Anterior cingulate cortex (tissue), 58 donors: ENCODE measurements at places on chromosomes 11 and 22.

DNA sequence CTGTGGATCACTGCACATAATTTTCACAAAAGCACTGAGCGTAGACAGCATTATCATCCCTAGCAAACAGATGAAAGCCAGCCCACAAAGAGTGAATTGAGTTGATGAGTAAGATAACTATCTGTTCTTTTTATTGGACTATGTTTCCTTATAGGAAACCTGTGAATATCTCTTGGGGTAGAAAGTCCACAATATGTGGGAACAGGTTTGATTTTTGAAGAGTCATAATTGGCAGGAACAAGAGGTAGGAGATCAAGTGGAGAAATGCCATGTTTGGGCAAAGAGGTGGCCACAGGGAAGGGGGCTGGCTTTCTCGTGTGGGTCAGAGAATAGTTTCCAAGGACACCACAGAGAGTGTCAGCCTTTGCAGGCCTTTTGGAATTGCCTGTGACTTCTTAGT lies 23.9 kb downstream of the OR51E2 start:
- no peak for DNase-seq

DNA sequence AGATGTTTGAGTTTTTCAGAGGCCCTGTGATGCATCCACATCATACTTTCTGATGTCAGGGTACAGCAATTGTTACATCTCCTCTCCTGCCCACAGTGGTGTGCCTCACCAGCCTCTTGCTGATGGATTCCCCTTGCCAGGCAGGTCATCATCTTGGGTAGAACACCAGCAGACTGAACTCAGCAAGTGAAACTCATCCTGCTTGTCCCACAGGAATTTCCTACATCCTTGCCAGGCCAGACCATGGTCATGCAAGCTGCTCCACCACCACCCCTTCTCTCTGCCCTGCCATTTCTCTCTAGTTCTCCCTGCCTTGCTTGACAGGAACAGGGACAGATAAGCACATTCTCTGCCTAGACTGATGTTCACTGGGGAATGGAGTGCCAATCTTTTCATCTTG lies 85.9 kb downstream of the PAX6 start:
- no peak for DNase-seq

DNA sequence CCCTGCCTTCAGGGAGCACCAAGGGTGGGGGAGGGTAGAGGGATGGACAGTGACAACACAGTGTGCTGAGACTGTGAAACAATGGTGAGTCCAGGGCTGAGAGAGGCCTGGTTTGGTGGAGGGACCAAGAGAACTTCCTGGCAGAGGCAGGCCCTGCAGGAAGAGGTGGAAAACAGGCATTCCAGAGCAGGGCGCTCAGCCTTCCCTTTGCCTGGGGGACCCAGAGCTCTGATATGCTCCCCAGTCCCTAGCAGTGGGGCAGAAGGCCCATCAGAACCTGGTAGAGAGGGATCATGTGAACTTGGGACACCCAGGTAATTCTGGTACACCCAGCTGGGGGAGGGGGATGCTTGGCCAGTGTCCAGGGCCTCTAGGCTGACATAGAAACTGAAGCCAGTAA lies 17.2 kb upstream of the UVRAG start:
- DNase-seq = no peak

GRCh38 chr11:46234311-46234710 lies 43.2 kb upstream of the CREB3L1 start:
- no peak for DNase-seq

- DNase-seq = no peak
These were observed 191.2 kb downstream of the CWF19L2 start for GRCh38 chr11:107266455-107266854.

- DNase-seq = no peak
These were observed 112.6 kb downstream of the ARL14EP start for GRCh38 chr11:30435488-30435887.

DNA sequence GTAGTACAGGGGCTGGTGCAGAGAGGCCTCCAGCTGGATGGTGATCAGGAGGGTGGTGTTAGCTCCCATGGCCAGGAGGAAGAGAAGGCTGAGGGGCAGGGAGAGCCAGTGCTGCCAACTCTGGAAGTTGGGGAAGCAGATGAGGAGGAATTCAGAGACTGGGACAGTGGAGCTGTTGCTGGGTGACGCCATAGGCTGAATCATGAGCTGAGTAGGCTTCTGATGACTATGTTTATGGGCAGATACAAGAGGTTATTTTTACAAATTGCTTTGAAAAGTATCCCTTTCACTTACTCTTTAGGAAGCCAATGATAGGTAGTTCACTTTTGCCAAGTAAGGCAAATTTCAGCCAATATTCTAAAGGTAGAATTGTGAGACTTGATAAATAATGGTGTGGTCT lies 3.1 kb downstream of the OR56A1 start:
- no peak for DNase-seq

DNA sequence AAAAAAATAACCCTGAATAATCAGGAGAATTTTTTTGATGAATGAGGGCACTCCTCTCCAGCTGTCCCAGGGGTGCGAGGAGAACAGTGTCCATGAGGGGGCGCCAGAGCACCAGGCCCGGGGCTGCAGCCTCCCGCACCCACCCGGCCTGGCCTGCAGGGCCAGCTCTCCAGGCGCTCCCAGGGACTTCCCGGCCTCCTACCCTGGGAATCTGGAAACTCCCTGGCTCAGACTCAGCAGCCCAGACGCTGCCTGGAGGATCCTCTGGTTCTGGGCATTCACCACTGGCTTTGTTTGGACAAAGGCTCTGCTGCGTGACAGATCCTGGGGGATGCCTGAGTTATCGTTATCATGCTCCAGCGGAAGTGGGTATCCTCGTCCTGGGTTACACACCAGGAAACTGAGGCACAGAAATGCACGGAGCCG lies 31.0 kb downstream of the MCM5 start:
- DNase-seq = peak; percentile 70

- DNase-seq = no peak
These were observed 29.8 kb downstream of the MTMR3 start for GRCh38 chr22:29912605-29913398.

DNA sequence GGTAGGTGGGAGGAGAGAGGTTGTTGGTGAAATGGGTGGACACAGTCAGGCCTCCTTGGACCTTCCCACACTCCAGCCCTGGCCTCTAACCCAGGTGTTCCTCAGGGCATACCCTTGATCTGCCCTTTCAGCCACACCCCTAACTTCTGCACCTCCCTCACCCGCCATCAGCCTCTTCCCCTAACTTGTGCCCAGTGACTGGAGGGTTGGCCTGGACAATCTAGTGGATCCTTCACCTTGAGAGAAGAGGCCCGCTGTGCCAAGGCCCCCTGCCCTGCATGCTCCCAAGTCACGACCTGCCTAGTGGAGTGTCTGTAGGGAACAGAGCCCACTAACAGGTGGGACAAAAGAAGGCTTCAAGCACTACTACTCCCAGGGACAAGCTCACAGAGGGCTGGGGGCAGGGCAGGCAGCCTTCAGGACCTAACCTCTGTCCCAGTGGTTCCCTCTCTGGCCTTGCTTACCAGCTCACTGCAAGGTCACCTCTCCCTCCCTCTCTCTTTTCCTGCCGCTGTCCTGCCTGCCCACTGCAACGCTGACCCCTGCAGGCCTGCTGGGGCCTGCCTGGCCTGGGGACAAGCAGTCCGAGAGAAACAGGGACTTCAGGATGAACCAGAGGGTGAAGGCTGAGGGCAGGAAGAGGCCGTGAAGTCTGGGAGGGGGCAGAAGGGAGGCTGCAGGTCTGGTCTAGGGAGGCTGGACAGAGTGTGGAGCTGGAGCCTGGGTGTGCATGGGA lies 3.3 kb downstream of the SYT7 start:
- DNase-seq = no peak

GRCh38 chr22:24894220-24894975 lies 52.1 kb downstream of the LHFPL7 start:
- no peak for DNase-seq

- DNase-seq = no peak
These were observed 20.2 kb upstream of the OR10A5 start for GRCh38 chr11:6825231-6825744.

DNA sequence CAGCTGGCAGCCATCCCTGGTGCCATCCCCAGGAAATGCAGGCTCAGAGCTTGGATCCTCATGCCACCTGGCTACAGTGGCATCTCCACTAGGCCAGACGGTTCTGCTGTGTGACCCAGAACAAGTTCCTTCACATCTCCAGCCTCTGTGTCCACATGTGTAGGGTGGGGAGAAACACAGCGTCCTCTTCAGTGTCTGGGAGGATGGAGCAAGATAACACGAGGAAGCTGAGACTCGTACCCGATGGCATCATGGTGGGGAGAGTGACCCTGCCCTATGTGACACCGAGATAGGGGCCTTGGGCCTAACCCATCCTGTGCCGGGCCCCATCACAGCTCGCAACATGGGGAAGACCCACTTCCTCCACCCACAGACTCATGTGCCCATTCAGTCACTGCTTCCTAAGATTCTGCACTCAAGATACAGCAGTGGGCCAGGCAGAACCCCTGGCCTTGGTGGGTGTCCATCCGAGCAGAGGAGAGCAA lies 78.5 kb downstream of the MORC2 start:
- DNase-seq = no peak

DNA sequence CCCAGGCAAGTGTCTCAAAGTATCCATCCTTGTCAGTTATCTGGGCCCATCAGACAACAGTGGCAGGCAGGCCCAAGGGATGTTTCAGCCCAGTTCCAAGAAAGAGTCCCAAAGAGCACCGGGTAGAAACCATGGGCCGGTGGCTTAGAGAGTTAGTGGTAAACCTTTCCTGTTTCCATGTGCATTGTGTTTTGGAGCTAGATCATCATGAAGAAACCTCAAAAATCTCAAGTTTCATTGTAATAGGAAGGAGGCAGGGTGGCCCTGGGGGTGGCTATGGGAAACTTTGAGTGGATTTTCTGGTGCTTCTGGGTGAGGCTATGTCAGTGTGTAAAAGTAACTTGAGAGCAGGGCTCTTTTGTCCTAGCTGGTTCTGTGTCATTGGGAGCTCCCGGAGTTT lies 68.1 kb downstream of the UBASH3B start:
- DNase-seq = no peak

DNA sequence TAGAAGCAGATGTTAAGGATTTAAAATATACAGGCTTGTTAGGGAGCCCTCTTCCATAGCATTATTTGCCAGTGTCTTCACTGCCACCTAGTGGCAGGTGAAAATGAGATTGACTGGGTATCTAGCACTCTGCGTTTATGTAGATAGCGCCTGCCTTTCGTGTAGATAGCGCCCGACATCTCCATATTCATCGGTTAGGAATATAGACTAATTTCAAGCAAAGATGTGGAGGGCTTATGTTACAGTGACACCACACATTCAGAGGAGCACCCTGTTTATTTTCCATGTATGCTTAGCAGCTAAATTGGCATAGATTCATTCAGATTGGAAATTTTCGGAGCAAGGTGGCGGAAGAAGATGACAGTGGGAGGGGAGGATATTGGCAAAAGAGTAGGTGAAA lies 72.0 kb downstream of the SLC5A12 start:
- peak; percentile 1 for DNase-seq

DNA sequence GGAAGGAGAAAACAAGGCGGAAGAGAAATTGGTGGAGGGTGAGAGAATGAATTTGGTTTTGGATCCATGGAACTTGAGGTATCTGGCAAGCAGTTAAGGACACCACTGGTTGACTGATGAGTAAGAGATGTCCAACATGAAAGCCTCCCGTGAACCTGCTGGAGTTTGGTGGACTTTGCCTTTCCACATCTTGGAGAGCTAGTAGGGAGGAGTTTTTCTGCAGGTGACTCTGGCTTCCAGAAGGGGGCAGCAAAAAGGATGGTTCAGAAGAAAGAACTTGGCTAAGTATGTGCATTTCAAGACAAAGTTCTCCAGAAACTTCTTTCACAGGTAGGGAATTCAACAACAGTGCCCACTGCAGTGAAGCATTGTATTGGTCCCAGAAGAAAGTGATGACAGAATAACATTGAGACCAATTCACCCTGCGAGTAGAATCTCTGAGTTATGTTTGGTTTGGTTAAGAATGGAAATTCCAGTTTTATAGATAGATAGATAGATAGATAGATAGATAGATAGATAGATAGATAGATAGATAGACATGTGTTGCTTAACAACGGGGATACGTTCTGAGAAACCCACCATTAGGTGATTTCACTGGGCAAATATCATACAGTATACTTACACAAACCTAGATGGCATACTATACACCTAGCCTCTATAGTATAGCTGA lies 28.5 kb downstream of the DCDC1 start:
- no peak for DNase-seq

GRCh38 chr11:123072762-123073161 lies 10.8 kb upstream of the HSPA8 start:
- DNase-seq = no peak

- no peak for DNase-seq
These were observed 175.1 kb downstream of the CEP164 start for GRCh38 chr11:117502779-117503100.

DNA sequence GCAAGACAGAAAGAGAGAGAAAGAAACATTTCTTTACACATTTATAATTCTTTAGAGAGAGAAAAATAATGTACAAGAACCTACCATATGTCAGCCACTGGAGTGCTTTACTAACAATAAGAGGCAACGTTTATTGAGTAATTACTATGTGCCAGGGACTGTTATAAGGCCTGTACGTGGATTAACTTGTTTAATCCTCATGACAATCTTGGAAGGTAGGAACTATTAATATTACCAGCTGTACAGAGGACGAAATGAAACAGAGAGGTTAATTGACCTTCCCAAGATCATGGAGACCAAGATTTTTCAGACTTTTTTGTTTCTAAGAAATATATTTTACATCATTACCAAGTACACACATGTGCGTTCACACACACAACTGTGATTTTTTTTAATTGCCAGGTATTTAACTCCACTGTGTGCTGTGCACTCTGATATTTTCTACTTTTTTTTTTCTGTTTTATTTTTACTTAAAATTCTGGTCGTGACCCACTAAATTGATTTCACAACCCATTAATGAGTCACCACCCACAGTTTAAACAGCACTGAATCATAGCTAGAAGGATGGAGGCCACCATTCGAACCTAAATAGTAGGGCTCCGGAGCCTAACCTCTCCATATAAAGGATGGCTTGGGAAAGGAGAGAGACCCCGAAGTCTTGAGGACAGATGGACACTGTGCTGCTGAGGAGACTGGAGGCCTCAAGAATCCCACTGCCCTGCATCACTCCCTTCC lies 21.4 kb downstream of the CREB3L1 start:
- DNase-seq = no peak

GRCh38 chr22:19068784-19069271 lies 53.4 kb downstream of the DGCR2 start:
- no peak for DNase-seq

GRCh38 chr11:112826026-112826425 lies 135.2 kb upstream of the NCAM1 start:
- no peak for DNase-seq

DNA sequence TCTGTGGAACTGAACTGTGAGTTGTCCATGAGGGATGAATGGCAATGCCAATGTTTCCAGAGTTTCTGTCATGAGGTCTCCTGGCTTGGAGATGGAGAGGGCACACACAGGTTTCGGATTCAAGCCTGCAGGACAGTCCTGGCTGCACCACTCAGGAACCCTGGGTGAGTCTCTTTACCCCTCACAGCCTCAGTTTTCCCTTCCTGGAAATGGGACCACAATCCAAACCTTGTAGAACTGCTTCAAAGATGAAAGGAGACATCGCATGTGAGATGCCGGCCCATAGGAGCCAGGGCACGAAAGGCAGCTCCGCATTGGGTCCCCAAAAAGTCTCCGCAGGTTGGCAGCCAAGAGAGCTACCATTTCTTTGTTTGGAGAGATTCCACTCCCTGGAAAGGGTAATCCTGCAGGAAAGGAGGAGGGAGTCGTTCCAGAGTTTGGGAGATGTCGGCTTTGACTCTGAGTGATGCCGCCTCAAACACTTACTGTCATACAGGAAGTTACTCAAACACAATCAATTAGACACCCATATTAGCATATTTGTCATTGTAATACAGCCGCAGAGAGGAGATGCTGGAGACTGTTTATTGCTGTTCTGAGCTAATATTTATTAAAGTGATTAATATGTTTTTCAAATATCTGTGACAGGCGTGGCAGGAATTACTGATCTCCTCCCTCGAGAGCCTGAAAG lies 318.3 kb downstream of the MN1 start:
- DNase-seq = no peak
